ENCODE measurements at places on chromosomes 1 and 21.
A peak's percentile ranks its signal among the peaks of the same experiment; 100 is the strongest.

DNA sequence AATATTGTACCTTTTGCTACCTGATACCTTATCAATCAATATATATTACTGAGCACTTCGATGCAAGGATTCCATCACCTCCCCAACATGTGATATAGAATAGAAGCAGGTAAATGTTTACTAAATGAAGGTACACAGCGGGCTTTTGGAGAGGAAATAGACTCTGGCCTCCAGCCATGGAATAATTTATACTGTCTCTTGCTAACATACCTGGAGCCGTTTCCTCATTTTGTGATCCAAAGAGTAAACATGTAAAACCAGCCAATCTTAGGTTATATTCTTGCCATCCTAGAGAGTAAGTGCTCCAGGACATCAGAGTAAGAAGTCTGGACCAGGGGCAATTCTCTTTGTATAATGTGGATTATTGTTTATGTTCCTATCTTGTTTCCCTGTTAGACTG, 39.4 kb downstream of the NDUFS5 start:
- peak; percentile 45 for DNase-seq

DNA sequence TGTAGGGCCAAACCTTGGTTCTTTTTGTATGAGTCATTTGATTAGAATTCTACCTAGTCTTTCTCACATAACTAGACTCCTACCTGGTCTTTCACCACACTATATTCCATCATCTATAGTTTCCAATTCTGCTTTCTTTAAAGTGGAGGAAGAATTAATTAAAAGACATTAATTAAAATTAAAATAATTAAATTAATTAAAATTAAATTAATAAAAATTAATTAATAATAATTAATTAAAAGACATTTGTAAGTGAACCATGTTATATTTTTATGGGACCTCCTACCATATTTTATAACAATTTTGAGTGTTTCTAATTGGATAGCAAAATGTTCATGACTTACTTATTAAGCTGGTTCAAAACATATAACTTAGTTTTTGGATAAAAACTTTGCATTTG, 77.4 kb downstream of the CCDC18 start:
- DNase-seq, result no peak

GRCh38 chr1:115013792-115014191, 15.8 kb upstream of the TSHB start:
- DNase-seq, result no peak

DNA sequence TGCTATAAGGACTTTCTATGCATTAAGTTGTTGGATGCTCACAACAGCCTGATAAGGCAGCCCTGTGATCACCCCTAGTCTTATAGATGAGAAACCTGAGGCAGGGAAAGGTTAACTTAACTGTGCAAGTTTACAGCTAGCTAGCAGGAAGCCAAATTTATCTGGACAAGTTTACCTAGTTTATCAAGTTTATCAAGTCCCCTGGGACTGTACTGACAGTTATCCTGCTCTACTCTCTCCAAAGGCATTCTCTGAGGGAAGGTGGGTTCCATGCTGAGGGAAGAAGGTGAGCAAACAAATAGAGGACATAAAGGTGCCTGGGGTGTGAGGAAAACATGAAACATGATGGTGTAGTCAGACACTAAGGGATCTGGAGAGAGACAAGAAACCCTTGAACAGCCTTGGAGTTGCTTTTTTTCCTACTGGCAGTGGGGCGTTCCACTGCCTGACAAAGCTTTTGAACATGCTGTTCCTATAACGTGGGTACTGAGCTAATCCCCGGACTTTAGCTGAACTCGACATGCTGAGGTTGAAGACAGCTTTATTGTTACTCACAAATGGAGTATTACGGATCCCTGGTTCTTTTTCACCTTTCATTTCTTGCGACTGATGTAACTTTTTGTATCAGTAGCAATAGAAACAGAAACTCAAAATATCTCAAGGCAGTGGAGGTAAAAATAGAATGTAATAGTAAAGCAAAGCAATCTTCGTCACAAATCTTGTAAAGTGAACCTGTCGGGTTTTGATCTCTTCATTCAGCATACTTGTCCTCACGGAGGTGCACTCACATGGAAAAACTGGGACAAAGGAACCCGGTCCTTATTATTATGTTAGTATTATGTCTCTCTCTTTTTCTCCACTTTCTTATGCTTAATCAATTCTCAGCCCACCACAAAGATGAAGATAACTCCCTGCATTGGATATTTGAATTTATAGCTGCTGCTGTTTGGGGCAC, 42.4 kb upstream of the ESRRG start:
- no peak for DNase-seq
